NCI-H510A treated with DMSO at 0.1 percent for 48 hours (cell line): ENCODE measurements at places on chromosomes 11 and 22.

- no peak for DNase-seq
Observed at GRCh38 chr22:48663297-48663696, 1164.4 kb downstream of the BRD1 start.

GRCh38 chr11:18493310-18493709, 33.4 kb downstream of the TSG101 start:
- DNase-seq: no peak

DNA sequence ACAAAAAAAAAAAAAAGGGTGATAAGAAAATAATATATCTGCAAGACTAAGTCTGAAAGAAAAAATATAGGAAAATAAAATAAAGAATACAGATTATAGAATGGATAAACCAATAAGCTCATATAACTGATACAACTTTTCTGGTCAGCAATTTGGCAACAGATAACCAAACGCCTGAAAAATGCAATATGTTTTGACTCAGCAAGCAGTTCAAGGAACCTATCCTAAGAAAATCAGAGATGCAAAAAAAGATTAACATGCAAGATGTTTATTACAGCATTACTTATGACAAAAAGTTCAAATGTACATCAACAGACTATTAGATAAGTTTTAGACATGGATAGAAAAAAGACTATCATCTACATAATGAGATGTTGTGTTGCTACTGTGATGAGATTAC, 27.1 kb upstream of the GAB2 start:
- DNase-seq: no peak

DNA sequence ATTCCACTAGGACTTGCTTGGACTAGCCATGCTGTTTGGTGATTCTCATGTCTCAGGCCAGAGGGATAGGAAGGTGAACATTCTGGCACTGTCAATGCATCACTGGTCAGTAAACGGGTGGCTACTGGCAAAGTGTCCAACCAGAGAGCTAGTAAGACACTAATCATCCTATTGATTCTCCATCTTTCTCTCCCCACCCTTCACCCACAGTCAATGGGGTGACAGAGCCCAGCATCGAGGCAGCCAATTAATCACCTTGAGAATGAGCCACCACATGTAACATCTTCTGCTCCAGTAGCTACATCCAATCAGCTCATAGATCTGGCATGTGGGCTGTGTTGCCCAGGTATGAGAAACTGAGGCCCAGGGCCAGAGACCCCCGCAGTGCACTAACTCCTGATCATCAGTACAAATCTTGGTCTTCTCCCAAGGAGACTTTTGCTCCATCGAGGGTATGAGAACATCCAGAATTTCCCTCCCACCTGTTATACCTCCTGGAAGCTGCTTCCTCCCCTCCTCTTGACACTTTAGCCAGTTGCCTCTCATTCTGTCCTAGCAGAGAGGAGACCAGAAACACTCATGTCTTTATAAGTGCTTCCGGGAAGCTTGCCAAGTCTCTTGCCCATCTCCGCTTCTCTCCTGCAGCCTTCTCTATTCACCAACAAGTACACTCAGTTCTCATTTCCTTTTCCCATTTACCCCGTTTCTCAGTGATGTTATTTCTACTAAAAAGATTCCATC, 17.0 kb downstream of the HTR3A start:
- peak; percentile 83 for DNase-seq

GRCh38 chr22:44802071-44802700, 49.8 kb downstream of the ARHGAP8 start:
- DNase-seq: no peak

DNA sequence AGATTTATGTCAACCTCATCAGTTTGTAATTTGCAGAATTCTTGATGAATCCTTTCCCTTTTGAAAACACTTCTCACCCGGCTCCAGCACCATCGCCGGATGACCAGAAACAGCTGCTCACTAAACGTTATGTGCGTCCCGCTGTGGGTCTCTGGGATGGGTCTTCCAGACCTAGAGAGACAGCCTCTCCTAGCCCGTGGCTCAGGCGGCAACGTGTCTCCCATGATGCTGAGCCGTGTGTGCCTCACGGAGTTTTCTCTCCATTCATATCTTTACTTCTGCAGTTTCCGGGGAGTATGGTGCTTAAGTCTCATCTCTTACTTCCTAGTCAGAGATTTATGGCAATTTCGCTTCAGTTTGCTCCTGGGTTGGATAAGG, 25.0 kb upstream of the ACR start:
- no peak for DNase-seq
